Dermis lymphatic vessel endothelial cell (primary cell): ENCODE measurements at places on chromosomes 6 and 20. TPM values are rescaled to one million over a fixed set of nuclear protein-coding genes. Genes with fewer than 3 reads are reported as not detected.

Gene OPRL1
- total RNA-seq: 1.6 and 2.2 TPM in 2 replicates

Gene MYO6
- 26.5 and 46.5 TPM in 2 replicates for total RNA-seq

Gene LY6G6F
- total RNA-seq: not detected in 2 replicates

Gene TMEM200A
- total RNA-seq: 0.43 and 1.0 TPM in 2 replicates

Gene TNFRSF21
- 42.8 and 65.1 TPM in 2 replicates for total RNA-seq

Gene SPATA2
- total RNA-seq: 0.76 and 0.95 TPM in 2 replicates

Gene SEL1L2
- total RNA-seq: not detected in 2 replicates

Gene ZBTB46
- 78.5 and 87.3 TPM in 2 replicates for total RNA-seq

Gene CFAP206
- under 0.01 and 0.26 TPM in 2 replicates for total RNA-seq

Gene OLIG3
- total RNA-seq: not detected in 2 replicates

Gene DOK5
- total RNA-seq: not detected in 2 replicates

Gene TFAP2D
- total RNA-seq: not detected in 2 replicates

Gene IL17A
- not detected in 2 replicates for total RNA-seq

Gene COMMD7
- 23.6 and 26.0 TPM in 2 replicates for total RNA-seq

Gene FKBP1C
- total RNA-seq: 1.5 and 2.2 TPM in 2 replicates

Gene ROS1
- not detected in 2 replicates for total RNA-seq

Gene POPDC3
- total RNA-seq: 0.26 and 0.33 TPM in 2 replicates

Gene COL12A1
- total RNA-seq: 1.7 and 2.5 TPM in 2 replicates

Gene CBFA2T2
- 4.1 and 4.9 TPM in 2 replicates for total RNA-seq

Gene RARS2
- 40.6 and 46.9 TPM in 2 replicates for total RNA-seq

Gene NKX2-4
- total RNA-seq: not detected in 2 replicates

Gene EDN3
- total RNA-seq: not detected in 2 replicates

Gene PPIL6
- total RNA-seq: 0.43 and 1.0 TPM in 2 replicates

Gene MATN4
- total RNA-seq: under 0.01 TPM in 1 of 2 replicates, not detected in the other

Gene DZANK1
- total RNA-seq: 0.33 and 0.43 TPM in 2 replicates

Gene PDYN
- total RNA-seq: not detected in 2 replicates

Gene TMEM151B
- under 0.01 TPM in 1 of 2 replicates, not detected in the other for total RNA-seq

Gene GLO1
- total RNA-seq: 79.2 and 94.5 TPM in 2 replicates

Gene VSX1
- not detected in 2 replicates for total RNA-seq

Gene HTR1E
- not detected in 2 replicates for total RNA-seq

Gene SUMO4
- total RNA-seq: 0.76 and 1.2 TPM in 2 replicates
